RPMI8226 (cell line): ENCODE measurements at places on chromosomes 6 and 20.
A peak's percentile ranks its signal among the peaks of the same experiment; 100 is the strongest.

GRCh38 chr20:14925300-14925699 is 587.9 kb upstream of the FLRT3 start:
- DNase-seq = no peak

DNA sequence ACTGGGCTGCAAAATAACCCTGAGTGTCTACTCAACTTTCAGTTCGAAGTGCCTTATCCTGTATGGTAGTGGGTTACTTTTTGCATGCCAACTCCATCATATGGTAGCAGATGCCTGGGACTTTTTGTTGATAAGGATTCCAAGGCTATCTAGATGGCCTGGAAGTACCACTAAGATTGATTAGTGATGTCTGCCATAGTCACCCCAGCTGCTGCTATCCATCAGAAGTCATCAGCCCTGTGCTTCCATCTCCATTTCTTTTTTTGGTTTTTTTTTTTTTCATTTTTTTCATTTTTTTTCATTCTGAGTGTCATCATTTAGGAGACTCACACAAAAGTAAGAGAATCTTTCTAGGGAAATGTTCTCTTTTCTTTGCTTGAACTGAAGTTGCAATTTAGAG is 217.4 kb upstream of the PLCB4 start:
- DNase-seq = no peak

GRCh38 chr6:144723431-144723830 is 438.3 kb downstream of the UTRN start:
- no peak for DNase-seq

DNA sequence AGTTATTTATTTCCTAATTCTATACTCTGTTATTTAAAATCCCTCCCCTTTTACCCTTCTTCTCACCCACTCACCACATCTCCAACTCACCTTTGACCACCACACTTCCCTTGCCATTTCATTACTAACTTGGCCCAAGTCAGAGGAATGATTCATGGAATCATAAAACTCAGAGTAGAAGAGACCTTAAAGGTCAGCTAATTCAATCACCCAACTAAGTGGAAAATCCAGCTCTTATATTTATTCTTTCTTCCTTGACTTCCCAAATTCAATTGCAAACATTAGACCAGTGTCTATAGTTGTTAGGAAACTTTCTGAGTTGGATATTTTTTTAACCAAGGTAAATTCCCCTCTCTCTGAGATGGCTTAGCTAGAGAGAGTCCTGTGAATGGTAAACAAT is 26.5 kb upstream of the HEY2 start:
- no peak for DNase-seq

DNA sequence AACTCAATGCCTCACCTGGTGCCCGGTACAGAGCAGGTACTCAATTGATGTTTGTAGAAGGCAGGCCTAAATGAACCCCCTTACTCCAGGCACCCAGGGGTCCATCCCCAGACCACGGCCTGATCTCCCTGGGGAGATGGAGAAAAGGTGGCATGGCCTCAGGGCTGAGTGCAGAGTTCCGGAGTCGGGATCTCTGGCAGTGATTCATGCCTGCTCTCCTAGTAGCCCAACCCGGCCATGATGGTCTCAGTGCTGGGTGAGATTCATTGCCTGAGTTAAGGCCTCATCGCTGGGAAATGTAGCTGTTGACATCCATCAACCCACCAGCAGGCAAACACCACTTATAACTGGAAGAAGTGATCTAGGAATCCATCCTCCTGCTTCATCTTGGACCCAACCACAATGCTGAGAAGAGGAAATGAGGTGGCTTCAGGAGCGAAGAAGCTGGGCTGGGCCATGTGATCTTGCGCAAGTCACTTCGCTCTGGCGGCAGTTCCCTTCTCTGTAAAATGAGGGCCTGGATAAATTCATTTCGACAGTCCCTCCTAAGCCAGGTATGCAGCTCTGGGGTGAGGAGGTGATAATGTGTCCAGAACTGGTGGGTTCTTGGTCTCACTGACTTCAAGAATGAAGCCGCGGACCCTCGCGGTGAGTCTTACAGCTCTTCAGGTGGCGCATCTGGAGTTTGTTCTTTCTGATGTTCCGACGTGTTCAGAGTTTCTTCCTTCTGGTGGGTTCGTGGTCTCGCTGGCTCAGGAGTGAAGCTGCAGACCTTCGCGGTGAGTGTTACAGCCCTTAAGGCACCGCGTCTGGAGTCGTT is 24.7 kb downstream of the ETV7 start:
- no peak for DNase-seq

GRCh38 chr20:62724692-62725595 is 16.3 kb downstream of the NTSR1 start:
- no peak for DNase-seq

- DNase-seq = peak; percentile 46
These were observed 29.5 kb downstream of the CDYL start for GRCh38 chr6:4805553-4806336.

GRCh38 chr6:8200255-8200654 is 97.9 kb upstream of the EEF1E1 start:
- no peak for DNase-seq

GRCh38 chr20:62064770-62065673 is 659 bp downstream of the TAF4 start:
- peak; percentile 46 for DNase-seq

- DNase-seq = no peak
These were observed at the start of gene PTCHD4 for GRCh38 chr6:48111143-48111506. Gene PTCHD4, minus strand, starts transcription at chr6:48111197. Its CDS starts 42,240 bp downstream, at chr6:48068957.

- no peak for DNase-seq
These were observed 9.4 kb downstream of the ADTRP start for GRCh38 chr6:11769244-11769643.

DNA sequence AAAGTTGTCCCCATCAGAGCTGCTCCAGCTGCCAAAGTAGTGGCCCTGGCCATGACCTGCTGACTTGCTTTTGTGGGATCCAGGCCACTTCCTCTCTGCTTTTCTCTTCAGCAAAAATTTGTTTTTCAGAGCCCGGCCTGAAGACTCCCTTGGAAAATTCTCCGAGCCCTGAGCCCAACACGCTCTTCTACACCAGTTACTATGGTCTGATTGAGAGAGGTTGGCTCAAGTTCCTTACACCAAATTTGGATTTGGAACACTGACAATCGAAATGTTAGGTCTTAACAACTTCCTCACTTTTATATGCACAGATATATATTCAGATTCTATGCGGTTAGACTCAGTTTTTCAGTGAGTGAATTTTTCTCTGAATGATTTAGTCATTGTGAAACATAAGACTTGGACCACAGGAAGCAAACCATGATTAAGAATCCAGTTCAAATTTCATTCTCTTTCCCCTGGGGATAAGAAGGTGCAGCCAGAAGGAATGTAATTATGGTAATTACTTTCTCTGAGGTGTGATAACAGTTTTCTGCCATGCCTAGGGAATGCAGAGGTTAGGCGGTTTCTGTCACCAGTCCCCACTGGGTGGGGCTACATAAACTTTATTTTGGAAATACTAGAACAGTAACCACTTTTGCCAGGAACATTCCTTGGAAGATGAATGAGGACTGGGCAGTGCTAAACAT is 365.2 kb downstream of the SYNE1 start:
- no peak for DNase-seq

DNA sequence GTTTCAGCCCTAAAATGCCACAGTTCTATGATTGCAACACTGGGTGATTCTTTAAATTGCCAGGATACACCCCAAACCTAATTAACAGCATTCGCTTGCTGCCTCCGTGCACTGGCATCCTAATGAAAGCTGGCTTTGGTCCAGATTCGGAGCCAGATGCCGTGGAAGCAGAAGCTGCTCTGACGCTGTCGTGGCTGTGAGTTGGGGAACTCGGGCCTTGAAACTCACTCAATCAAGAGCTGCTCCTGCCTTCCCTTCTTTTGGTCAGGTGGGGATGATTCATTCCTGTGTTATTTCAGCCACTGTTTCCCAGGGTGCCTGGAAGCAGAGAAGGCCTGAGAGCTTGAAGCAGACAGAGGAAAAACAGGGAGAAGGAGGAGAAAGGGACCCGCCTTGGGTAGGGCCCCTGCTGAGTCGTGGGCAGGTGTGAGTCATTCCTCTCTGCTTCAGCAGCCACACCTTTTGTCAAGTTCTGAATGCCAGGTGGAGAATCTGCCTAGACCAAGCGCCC is 36.2 kb upstream of the DSP start:
- DNase-seq = peak; percentile 96

GRCh38 chr6:15962449-15962764 is 166.5 kb upstream of the MYLIP start:
- DNase-seq = no peak

DNA sequence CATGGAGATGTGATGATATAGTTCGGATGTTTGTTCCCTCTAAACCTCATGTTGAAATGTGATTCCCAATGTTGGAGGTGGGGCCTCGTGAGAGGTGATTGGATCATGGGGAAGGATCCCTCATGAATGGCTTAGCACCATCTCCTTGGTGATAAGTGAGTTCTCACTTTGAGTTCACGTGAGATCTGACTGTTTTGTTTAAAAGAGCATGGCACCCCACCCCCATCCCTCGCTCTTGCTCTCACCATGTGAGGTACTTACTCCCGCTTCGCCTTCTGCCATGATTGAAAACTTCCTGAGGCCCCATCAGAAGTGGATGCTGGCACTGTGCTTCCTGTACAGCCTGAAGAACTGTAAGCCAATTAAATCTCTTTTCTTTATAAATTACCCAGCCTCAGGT is 10.9 kb downstream of the SLC32A1 start:
- no peak for DNase-seq

DNA sequence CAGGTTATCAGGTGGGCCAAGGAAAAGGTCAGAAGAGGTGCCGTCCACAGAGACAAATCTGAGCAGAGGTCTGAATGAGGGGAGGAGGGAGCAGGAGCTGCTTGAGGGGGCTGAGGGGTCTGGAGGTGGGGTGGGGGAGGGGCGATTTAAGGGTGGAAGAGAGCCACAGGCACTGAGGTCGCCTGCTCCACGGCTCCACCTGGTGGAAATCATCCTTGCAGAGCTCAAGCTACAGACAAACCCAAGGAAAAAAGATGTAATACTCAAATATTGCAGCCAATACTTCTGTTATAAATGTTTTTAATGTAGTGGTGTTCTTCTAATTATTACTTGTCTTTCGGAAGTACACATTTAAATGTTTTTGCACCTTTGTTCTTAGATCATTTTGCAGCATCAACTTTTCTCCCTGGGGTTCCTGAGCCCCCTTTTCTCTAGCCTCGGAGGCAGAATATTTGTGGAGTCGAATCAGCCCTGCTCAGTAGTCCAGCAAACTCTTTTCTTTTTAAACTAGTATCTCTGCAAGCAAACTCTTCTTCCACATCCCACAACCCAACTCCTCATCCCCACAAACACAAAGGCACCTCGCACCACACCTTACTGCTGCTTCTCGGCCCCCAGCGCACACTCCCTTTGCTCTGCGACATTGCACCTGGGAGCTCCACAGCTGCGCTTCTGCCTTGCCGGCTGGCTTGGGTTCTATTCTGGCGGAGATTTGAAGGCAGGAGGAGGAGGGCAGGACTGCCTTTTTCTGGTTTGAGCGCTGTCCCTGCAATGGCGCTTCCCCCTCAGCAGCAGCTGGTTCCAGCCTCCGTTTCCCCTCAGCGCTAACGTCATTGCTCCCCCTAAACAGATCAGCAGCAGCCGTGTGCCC is 51.0 kb upstream of the TFAP2A start:
- peak; percentile 65 for DNase-seq

- no peak for DNase-seq
These were observed 19.7 kb downstream of the FAM217A start for GRCh38 chr6:4059115-4059777.

DNA sequence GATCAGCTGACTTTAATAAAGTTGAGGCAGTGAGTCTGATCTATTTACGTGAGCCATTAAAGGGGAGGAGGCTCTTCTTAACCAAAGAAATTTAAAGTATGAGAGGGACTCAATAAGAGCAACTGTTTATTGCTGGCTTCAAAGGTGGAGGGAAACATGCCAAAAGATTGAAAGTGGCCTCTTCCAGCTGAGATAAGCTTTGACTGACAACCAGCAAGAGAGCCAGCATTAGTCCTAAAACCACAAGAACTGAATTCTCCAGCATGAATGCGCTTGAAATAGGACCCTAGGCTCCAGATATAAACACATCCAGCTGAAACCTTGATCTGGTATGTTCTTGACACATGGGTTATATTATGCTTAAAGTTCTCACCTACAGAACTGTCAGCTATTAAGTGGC is 123.1 kb upstream of the GJE1 start:
- DNase-seq = no peak

DNA sequence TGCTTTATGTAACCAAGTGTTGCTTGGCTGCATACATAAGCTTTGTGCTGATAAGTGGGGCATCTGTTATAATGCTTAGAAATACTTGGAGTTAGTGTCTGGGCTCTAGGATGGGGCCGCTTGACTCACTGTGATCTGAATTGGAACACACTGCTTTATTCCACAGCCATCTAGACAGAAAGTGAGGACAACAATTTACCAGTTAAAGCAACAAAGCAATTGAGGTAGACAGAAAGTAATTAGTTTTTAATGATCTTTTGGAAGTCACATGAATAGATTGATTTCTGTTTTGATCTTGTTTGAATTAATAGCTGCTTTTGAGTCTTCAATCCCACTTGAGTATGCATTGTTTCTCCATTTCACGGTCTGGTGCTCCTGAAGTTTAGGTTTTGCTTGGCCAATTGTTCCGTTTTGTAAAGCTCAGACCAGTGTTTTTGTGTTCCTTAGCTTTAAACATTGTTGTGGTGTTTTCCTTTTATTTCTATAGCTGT is 157.5 kb downstream of the TRMT11 start:
- no peak for DNase-seq

- DNase-seq = no peak
These were observed 155.1 kb downstream of the PRDM13 start for GRCh38 chr6:99761711-99762110.

DNA sequence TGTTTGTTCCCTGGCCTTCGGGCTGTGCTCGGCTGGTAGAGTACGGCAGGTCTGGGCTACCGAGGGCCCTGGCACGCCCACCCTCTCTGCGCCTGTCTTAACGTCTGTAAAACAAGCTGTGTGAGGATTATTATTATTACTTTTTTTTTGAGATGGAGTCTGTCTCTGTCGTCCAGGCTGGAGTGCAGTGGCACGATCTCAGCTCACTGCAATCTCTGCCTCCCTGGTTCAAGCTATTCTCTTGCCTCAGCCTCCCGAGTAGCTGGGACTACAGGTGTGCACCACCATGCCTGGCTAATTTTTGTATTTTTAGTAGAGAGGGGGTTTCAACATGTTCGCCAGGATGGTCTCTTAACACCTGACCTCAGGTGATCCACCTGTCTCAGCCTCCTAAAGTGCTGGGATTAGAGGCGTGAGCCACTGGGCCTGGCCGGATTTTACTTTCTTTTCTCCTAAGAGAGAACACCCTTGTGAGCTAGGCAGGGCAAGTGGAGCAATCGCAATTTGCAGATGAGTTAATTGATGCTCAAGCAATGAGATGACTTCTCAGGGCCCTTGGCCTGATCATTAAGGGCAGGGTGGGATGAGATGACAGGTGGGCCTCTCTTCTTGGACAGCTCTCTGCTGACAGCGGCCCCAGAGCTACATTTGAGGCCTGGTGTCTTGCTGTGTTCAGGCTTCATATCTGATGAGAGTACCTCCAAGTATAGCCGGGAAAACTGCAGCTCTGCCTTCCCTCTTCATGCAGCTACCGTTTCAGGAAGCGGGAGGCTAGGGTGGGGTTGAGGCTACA is 859 bp upstream of the SMIM29 start:
- no peak for DNase-seq

DNA sequence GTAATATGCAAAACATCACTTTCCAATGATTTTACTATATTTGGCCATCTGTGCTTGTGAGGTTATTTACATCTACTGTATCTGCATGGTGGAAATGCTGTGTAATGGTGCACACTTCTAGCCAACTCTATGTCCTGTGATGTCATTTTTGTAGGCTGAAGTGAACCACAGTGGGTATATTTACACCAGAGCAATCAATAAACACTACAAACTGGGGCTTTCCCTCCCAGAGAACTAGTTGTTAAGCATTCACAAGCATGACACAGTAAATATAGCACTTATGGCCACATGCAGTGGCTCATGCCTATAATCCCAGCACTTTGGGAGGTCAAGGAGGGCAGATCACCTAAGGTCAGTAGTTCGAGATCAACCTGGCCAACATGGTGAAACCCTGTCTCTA is 4.9 kb downstream of the SLC22A2 start:
- no peak for DNase-seq
